ENCODE measurements at places on chromosomes 5 and 9.

GRCh38 chr5:33023649-33024048 is 312.5 kb downstream of the NPR3 start:
- no peak for DNase-seq

GRCh38 chr9:29969856-29970647 is 2396.8 kb upstream of the C9orf72 start:
- DNase-seq: no peak

- no peak for DNase-seq
Measured at GRCh38 chr9:600006-600405, 241.5 kb upstream of the DMRT1 start.

DNA sequence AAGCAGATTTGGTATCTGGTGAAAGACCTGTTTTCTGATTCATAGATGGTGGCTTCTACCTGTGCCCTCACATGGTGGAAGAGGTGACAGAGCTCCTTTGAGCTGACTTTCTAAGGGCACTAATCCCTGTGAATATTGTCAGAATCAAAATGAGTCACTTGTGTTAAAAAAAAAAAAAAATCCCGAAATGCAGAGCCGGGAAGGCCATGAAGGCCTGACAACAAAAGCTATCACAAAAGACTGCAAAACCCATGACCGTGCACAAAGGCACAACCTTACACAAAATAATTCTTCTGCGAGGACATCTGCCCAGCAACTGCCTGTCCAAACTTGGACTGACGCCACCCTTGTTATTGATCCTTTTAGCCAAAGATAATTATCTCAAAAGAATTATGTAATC is 19.6 kb upstream of the UBTD2 start:
- DNase-seq: no peak

DNA sequence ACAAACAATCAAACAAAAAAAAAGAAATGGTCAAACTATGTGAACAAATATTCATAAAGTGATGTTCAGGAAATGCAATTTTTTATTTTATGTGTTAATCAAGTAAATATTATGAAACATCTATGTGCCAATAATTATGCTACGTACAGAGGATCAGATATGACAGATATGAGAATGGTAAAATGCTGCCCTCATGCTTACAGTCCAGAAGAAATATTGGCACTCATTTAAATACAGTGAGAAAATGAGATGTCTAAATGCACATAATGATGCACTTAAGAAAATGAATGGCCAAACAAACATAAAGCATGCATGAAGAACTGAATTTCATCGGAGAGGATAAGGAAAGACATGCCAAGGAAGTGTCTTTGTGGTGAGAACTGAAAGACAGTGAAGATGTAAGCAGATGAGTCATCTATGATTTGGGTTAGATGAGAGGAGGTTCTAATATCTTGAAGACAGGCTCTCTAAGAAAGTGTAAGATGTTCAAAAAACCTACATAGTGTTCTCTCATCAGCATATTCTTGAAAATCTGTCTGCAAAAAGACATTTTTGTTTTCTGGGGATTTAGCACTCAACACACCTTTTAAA is 1231.1 kb upstream of the ACO1 start:
- no peak for DNase-seq
